ENCODE measurements at places on chromosomes 2 and 18.

- peak; percentile 13 for DNase-seq
Observed at GRCh38 chr2:123953846-123954245, 71.2 kb upstream of the CNTNAP5 start.

- DNase-seq: no peak
Observed at GRCh38 chr18:54957996-54958395, 1.3 kb downstream of the CCDC68 start.

DNA sequence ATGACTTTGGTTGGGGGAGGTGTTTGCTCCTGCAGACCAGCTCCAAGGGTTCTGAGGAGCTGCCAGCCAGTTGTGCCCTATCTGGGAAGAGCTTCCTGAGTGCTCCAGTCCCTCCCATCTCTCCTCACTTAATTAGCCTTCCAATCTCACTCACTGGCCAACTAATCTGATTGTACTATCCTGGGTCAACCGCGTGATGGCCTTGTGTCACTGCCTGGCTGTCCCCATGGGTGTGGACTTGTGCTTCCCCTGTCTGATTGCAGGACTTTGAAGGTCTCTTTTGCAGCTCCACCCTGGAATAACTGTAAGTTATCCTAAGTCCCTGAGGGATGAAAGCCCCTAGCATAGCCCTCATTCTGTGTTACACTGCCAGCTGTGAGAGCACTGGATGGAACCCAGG is 65.0 kb downstream of the SLC4A5 start:
- no peak for DNase-seq

- DNase-seq: no peak
Observed at GRCh38 chr2:237099804-237100203, 14.1 kb downstream of the COPS8 start.

- DNase-seq: no peak
Observed at GRCh38 chr18:34594266-34594665, 115.8 kb upstream of the DTNA start.

GRCh38 chr2:6384341-6384740 is 481.4 kb downstream of the CMPK2 start:
- no peak for DNase-seq

DNA sequence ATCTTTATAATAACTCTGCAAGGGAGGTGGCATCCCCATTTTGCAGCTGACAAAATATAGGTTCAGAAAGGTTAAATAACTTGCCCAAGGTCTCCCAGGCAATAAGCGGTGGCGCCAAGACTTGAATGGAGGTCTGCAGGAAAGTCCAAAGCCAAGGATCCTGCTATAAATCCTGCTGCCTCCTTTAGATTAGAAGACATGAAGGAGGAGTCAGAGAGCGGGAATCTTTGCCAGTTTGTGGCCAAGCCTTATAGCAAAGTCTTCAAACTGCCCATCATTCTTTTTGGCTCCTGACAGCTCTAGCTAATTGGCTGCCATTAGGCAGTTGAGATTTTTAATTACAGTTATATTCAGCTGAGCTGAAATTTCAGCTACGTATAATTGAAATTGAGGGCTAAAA is 114.3 kb downstream of the C1D start:
- DNase-seq: no peak

- DNase-seq: no peak
Observed at GRCh38 chr2:139790136-139790535, 1009.9 kb upstream of the NXPH2 start.

DNA sequence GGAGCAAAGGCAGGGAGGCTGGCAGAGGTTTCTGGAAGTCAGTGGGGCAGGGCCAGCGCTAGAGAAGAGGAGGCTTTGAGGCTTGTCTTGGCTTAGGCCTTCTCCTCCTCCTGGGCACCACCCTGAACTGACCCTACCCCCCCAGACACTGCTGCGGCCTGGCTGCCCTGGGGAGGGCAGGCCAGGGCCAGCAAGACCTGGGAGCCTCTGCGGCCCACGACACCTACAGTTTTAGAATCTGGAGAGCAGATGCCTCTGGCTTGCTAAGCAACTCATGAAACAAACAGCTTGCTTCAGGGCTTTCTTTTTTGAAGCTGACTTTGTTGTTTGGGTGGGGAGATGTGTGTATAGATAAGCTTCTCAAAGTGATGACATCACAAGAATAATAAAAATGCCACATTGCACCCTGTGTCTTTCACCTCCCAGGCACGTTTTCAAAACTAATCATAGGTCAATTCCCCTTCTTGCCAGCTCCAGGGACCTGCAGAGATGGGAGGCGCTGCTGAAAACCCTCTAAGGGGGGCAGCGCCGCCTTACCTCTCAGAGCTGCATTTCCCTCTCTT is 46.2 kb upstream of the SMAD7 start:
- peak; percentile 34 for DNase-seq

GRCh38 chr18:37327063-37327577 is 238.5 kb downstream of the CELF4 start:
- no peak for DNase-seq

GRCh38 chr18:27879540-27879939 is 297.4 kb downstream of the CDH2 start:
- DNase-seq: no peak

- DNase-seq: no peak
Observed at GRCh38 chr2:215465256-215465655, 29.4 kb upstream of the FN1 start.

DNA sequence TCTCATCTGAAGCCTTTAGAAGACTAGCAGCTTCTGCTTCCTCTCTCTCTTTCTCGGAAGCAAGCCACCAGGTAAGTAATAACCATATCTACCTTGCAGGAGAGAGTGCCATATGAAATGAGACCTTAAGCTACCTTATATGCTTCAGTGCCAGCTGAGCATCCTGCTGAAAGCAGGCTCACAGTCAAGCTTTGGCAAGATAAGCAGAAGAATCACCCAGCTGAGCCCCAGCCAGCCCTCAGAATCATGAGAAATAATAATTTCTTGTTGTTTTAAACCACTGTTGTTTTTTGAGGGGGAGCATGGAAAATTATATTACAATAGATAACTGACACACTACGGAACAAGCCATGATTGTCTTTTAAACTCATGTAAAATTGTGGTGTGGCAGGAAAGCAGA is 514.4 kb downstream of the MBD2 start:
- no peak for DNase-seq

DNA sequence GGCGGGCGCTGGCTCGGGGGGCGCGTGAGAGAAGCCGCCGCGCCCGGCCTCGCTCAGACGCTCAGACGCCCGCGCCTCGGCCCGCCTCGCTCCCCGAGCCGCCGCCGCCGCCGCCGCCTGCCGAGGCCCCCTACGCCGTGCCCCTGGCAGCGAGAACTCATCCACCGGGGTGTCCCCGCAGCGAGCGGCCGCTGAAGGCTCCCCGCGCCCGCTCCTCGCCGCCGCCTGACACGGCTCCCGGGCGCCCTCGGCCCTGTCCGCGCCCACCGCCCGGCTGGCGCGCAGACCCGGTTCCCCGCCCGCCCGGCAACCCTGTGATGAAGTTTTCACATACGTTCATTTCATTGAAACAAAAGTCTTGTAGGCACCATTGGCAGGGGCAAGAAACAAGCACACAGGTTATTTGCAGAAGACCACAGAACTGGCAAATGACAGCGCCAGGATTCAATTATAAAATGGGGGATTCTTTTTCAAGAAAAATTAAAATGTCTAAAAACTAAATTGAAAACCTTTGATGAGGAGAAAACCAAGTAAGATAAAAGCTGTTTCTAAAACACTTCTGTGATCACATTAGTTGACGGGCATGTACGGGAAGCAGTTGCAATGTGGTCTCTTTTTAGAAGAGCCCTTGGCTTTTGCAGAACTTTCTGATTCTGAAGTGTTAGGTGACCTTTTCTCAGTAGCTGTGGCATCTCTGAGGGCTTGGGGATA is 50.5 kb upstream of the TUBA3D start:
- DNase-seq: no peak

DNA sequence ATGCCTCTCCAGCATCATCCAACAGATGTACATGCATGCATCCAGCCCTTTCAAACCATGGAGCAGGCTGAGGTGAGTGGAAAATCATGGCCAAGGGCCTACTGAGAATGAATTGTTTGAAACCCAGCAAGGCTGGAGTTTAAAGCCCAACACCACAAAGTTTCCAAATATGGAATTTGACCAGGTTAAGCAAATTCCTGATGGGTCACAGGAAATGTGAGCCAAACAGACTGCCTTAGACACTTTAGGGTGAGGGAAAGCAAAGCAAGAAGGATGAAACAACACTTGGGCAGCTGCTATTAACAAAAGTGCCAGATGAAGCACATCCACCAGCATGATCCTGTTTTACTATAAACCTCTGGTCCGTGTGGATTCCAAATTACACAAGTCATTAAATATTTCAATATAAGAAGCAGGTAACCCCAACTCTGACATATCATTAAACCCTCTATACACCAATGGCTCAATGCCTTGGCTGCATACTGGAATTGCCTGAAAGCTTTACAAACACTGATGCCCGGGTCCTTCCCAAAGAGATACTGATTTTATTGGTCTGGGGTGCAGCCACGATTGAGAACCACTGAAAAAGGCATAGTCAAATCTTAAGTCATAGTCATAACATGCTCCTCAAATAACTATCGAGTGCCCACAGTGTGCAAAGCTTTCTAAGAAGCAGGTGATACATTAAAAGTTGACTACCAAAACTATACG is 9.1 kb downstream of the KLF7 start:
- DNase-seq: no peak

GRCh38 chr2:53969285-53969967 is 1.4 kb downstream of the PSME4 start:
- DNase-seq: peak; percentile 89

- no peak for DNase-seq
Observed at GRCh38 chr2:604385-604784, 72.8 kb downstream of the TMEM18 start.

GRCh38 chr2:124908411-124908810 is 883.3 kb downstream of the CNTNAP5 start:
- no peak for DNase-seq

- no peak for DNase-seq
Observed at GRCh38 chr18:54521846-54522245, 69.2 kb upstream of the DYNAP start.

- DNase-seq: no peak
Observed at GRCh38 chr2:176150584-176151441, 537 bp upstream of the HOXD4 start.

All from ACHN (cell line).